Stimulated activated naive CD4-positive, alpha-beta T cell (primary cell): ENCODE measurements at places on chromosomes 5 and 9.

DNA sequence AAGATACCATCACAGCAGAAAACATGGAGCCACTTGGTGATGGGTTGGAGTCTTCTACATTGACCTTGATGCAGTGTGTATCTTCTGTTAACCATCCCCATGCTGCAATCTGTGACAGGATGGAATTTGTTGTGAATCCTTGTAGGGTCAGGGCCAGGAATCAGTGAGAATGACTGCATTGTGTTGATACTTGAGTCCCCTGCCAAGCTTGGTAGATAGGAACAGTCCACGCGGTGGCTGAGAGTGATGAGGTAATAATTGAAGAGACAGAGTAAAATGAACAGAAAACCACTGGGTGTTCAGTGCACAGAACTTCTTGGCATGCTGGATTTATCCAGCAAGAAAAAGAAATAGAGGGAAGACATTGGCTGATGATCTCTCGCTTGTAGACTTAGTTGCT is 217.5 kb downstream of the MAN2A1 start:
- DNase-seq = no peak

GRCh38 chr5:171355302-171355724 is 32.3 kb upstream of the NPM1 start:
- DNase-seq = no peak

GRCh38 chr5:137265457-137265856 is 233.7 kb downstream of the SPOCK1 start:
- no peak for DNase-seq

DNA sequence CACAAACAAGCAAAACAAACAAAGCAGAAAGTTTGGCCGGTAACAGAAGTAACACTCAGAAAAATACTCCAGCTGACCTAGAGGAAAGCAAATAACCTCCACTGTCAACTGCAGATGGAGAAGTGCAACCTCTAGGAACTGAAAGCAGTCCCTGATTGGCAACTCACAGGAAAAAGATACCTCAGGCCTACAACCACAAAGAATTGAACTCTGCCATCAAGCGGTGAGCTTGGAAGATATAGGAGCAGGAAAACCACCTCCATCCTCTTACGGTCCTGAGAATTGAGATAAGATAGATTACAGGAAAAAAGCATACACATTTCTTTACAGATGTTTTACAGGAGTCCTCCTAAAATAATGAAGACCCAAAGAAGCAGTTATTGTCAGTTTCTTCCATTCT is 184.5 kb downstream of the PDZD2 start:
- no peak for DNase-seq

DNA sequence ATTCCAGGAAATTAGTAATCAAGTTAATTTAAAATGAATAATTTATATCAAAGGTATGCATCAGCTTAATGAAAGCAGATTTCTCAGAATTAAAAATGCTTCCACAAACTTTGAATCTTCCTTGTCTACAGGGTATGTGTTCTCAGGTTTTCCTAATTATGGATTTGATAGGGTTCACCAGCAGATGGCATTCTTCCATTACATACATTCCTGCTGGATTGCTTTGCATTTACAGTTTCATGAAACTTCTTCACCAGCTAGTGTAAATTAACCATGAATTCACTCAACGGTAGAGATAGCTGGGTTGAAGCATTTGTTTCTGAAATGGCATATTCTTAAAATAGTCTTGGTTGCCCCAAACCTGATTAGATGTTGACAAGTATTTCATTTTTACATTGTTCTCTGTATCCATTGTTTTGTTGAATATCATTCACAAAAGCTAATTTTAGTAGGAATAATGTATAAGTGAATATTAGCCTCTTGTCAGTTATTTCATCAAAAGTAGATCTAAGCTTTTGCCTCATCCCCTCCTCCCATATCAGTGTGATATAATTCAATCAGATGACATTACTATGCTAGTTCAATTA is 68.7 kb upstream of the WDR41 start:
- no peak for DNase-seq

DNA sequence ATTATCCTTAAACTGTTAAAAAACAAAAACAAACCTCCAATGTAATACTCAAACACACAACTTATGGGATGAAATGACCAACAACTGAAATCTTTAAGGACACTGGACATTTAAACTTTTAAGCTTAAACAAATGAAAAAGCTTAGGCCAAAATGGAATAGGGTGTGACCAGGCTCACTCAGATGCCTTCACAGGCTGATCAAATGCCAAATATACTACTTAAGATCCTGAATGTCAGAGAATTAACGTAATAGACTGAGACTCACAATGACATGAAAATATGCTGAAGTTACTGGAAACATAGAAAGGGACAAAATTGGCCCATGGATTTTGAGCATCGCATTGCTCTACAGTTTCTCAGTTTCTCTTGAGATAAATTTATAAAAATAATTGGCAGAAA is 286.8 kb downstream of the ADAMTS6 start:
- DNase-seq = no peak

GRCh38 chr5:75335952-75336614 is 937 bp upstream of the HMGCR start:
- DNase-seq = peak; percentile 61

DNA sequence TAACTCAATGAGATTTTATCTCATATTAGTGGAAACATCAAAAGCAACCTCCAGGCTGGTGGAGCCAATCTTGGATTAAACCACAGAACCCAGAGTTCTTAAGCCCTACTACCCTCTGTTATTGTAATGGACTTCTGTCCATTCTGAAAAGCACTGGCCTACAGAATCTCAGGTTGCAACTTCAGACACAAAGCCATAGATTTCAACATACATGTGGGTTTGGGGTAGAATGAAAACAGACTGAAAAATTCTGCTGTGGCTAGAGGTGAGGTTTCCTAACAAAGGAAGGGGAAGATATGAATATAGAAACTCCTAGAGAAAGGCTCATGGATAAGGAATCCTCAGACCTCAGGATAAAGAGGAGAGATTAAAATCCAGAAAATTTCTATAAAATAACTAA is 569.8 kb upstream of the RIOK2 start:
- no peak for DNase-seq

DNA sequence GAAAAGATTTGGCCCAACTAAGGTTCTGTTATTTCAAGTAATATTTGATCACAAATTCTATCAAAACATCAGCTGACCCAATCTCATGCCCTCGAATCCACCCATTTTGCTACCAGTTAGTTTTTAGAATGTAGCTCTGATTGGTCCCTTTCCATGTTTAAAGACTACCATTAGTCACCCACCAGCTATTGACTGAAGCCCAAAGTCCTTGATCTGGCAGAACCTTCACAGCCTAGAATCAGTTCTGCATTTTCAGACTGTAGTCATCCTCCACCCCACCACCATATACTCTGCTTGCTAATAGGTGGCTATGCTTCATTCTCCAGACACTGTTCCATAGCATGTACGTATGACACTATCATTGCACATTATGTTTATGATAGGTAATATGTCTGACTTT is 182.2 kb upstream of the TARS1 start:
- DNase-seq = no peak

GRCh38 chr5:173473288-173473687 is 143.2 kb downstream of the BOD1 start:
- DNase-seq = no peak

DNA sequence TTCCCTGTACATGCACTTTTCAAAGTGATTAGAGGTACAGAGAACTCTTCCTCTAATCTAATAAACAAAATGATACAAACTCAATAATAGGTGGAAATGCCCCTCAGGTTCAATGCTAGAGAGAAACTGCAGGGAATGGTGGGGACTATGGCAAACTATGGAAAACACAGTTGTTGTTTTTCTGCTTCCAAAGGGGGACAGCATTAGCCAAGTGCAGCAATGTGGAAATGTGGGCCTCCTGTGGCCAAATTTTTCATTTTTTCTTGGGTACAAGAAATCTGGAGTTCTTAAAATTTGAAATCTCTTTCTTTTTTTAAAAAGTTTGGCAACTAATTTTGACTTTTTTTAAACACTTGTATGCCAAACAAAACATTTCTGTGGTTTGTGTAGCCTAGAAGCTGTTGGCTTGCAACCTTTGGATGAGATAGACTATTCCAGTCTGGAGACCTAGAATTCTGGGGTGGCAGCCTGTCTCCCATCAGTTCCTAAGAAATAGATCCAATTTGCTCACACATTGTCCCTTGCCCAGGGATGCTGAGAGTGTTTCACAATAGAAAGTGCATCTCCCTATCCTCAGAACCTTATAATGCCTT is 218.6 kb downstream of the PAPPA start:
- no peak for DNase-seq

DNA sequence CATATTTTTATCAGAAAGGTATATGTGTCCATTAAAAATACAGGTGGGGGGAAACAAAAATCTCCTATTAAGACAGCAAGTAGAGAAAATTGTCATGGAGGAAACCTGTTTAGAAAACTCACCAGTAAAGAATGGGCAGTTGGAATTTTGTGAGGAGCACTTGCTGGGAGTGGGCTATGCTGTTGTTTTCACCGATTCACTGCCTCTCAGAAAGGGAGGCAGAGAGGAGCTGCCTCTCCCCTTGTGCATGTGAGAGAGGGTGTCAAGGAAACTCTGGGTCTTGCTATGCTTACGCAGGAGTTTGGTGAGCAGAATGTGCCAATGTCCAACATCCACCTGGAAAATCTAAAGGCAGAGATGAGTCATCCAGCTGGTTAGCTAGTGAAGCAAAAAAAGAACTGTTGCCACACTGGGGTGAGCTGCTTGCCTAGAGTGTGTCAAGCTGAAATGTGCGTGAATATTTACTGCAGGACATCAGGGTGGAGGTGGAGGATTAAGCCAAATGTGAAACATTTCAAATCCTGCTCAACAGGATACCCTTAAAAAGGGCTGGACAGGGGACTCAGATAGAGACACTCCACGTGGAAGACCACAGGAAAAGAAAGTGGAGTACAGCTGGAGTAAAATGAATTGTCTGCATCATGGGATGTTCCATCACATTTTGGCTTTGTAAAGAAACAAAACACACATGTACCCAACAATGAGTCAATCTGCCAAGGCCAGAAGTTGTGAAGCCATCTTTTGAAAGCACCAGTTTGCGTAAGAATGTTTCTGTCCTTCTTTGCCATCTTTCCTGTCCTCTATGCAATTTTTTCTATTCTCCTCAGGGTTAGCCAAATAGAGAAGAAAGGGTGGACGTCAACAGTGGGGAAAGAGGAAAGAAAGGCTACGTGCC is 449.7 kb upstream of the MPDZ start:
- DNase-seq = no peak

- no peak for DNase-seq
Measured at GRCh38 chr9:126002476-126003350, 255.5 kb downstream of the PBX3 start.

- no peak for DNase-seq
Measured at GRCh38 chr5:34867660-34868059, 28.7 kb downstream of the TTC23L start.

GRCh38 chr9:26561928-26562327 is 330.7 kb downstream of the CAAP1 start:
- DNase-seq = no peak

GRCh38 chr5:172438319-172438668 is 16.0 kb downstream of the SH3PXD2B start:
- no peak for DNase-seq

- peak; percentile 16 for DNase-seq
Measured at GRCh38 chr5:53480416-53481158, at the start of gene FST. TSS of gene FST (plus strand) at chr5:53480629. CDS start at chr5:53480792, 163 bp downstream.

- no peak for DNase-seq
Measured at GRCh38 chr9:29548436-29548835, 1975.2 kb upstream of the C9orf72 start.
